CD4-positive, alpha-beta T cell treated with Interleukin-4 for 4 hours (primary cell): ENCODE measurements at places on chromosomes 7 and 10.

GRCh38 chr7:151862606-151863381 is 14.1 kb downstream of the PRKAG2 start:
- no peak for DNase-seq

DNA sequence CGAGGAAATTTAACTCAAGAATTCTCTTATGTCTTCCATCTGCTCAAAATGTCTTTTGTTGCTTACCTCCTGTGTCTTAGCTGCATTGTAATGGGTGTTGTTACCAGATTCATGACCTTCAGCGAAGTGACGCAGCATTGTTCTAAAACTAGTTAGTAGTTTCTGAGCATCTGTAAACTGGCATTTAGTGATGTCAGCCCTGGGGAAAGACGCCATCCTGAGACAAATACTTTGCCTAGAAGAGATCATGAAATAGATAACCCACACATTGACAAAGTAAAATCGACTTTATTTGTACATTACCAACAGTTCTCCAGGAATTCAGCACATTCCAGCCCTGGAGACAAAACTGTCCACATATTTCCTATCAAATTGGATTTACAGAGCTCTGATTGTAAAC is 87.8 kb downstream of the GPAM start:
- DNase-seq: no peak

DNA sequence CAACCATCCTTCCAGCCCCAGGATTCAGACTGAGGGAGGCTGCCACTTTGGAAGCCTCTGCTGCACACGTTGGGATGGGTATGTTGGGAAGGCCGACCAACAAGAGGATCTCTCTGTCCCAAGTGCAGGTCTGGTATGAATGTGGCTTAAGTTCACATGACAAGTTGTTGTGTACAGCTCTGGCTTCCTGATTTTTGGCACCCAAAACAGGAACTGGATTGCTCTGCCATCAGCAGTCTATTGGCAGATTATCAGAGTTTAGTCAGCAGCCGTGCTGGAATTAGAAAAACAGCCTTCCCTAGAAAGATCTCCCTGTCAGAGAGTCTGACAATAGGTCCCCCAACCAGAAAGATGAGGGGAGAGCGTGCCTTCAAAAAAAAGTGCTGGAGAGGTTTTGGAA is 66.9 kb downstream of the GOLGA7B start:
- no peak for DNase-seq

DNA sequence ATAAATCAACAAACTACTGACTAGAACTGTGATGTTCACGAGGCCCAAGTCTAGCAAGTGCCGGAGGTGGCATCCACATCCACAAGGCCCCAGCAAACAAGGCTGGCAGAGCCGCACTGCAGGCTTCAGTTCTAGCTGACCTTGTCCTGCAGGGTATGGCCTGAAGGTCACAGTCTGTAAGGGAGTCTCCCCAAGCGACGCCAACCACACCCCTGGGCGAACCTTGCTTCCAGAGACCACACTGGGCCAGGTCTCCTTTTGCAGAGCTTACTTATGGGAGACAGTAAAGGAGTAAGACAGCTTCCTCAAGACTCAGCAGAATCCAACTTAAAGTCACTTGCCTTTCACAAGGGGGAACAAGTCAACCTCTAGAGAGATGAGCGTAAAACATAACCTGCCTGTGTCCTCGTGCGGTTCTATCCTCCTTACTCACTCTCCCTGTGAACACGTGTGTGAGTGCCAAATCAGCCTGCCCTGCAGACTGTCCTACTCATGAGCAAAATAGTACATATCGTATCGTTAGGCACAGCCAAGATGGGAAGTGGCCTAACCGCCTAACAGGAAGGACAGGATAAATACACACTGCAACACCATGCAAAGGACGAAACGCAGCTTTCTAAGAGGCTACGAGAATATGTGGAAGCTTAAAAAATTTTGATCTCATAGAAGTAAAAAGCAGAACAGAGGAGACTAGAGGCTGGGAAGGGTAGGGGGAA is 22.7 kb downstream of the FAM53B start:
- no peak for DNase-seq
